ENCODE measurements at places on chromosomes 7 and 10. TPM values are rescaled to one million over a fixed set of nuclear protein-coding genes. Genes with fewer than 3 reads are reported as not detected.
A peak's percentile ranks its signal among the peaks of the same experiment; 100 is the strongest.

DNA sequence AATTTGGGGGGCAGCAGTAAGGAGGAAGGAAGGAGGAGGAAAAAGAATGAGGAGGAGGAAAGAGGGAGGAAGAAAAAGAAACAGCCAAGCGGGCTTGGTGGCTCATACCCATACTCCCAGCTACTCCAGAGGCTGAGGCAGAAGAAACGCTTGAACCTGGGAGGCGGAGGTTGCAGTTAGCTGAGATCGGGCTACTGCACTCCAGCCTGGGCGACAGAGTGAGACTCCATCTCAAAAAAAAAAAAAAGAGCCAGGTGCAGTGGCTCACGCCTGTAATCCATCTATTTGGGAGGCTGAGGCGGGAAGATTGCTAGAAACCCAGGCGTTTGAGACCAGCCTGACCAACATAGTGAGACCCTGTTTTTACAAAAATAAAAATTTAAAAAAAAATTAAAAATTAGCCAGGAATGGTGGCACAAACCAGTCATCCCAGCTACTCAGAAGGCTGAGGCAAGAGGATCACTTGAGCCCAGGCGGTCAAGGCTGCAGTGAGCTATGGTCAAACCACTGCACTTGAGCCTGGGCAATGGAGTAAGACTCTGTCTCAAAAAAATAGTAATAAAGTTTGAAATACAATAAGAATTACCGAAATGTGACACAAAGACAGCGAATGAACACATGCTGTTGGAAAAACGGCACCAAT lies 14.1 kb upstream of the CRCP start:
- ATAC-seq: no peak

DNA sequence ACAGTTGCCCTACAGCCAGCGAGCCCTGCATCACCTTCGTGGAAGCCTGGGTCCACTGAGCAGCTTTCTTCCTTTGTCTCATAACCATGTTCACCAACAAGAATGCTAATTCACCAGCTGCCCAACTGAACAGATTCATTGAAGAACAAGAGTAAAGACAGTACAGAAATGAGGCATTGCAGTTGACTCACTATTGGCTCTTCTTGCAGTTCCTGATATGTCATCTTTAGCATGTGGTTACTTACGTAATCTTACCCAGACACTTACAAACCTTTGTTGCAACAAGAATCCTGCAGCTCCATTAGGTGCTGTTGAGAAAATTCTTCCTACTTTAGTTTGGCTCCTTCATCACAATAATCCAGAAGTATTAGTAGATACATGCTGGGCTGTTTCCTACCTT lies 174.0 kb upstream of the TPK1 start:
- ATAC-seq: no peak

DNA sequence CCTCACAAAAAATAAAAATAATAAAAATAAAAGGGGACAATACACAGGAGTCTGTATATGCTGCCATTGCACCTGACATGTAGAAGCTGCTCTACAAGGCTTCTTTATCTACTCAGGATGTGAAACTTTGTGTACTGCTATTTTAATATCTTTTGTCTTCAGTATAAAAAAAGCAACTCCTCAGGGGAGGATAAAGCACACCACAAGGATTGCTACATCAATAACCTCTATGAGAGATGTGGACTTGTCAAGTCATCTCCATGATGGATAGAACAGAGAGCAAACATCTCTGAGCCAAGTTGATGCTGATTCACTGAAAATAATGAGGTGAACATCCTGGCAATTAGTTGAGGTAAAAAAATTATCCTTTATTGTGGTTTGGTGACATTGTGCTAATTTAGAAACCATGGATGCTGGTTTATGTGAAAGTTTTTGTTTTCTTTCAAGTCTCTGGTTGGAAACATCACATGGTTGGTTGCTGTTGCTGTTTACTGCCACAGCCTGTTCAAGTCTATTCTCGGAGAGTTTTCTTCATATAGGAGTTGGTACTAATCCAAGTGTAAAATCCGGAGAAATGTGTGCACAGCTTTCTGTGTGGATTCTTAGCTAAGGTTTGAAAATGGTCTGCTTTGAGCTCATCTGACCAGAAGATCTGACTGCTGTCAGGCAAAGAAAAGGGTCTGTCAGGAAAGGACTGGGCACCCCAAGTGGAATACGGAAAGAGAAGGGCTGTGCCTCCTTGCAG lies 1.5 kb upstream of the HECW1 start:
- ATAC-seq: no peak

The TMEM178B gene
- total RNA-seq: 4.0 TPM

- ATAC-seq: no peak
Measured at GRCh38 chr10:13365243-13365642, 17.1 kb upstream of the SEPHS1 start.

DNA sequence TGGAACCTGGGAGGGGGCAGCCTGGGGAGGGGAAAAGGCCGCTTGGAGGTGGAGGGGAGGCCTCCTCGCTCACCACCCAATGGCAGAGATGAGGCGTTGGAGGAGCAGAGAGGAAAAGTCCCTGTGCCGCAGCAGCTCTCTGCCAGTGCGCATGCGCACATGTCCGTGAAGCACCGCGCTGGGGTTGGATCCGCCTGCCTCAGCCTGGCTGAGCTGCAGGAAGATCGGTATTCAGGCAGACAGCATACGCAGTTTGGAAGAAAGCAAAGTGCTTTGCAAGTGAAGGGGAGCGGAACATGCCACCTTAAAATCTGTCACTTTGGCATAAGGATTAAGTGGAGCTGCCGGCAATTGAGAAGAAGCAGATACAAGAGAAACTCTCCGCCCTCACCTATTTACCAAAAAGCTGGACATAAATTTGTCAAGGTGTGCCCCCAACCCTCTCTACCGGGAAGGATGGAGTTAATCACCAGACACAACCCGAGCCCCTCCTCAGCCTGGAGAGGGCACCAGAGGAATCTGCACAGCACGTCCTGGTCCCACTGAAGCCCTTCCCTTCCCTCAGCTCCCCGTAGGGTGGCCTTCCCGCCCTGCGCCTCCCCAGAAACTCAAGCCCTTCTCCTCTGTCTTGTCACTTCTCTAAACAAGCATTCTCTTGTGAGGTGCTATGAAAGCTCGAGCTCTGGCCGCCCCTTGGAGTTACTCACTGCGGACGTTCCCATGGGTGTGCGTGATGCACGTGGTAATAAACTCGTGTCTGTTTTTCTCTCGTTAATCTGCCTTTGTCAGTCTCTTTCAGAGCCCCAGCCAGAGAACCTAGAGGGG lies 32.2 kb upstream of the TMEM72 start:
- peak; percentile 82 for ATAC-seq

The KAZALD1 gene
- total RNA-seq: 4.1 TPM

The NXPH1 gene
- total RNA-seq: not detected

The EXOC6 gene
- 3.1 TPM for total RNA-seq

GRCh38 chr10:61286686-61287085 lies 166.5 kb downstream of the TMEM26 start:
- peak; percentile 67 for ATAC-seq

The UPK3B gene
- total RNA-seq: 9.6 TPM

The DUSP5 gene
- 26.8 TPM for total RNA-seq

DNA sequence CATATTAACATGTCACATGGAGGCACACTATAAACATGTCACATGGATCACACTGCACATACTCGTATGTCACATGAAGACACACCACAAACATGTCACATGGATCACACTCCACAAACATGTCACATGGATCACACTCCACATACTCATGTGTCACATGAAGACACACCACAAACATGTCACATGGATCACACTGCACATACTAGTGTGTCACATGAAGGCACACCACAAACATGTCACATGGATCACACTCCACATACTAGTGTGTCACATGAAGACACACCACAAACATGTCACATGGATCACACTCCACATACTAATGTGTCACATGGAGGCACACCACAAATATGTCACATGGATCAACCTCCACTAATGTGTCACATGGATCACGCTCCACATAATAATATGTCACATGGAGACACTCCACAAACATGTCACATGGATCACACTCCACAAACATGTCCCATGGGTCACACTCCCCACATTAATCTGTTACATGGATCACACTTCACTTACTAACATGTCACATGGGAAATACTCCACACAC lies 195.6 kb upstream of the PFKP start:
- no peak for ATAC-seq
